Activated naive CD8-positive, alpha-beta T cell treated with anti-CD3 and anti-CD28 coated beads, Interleukin-2, amount 50 U/mL, for 24 hours (primary cell): ENCODE measurements at places on chromosomes 16 and 17.

- H3K4me1 ChIP-seq, result no peaks in the 10 kb centered on the region
- DNase-seq, result no peak
- H3K36me3 ChIP-seq, result no peaks in the 10 kb centered on the region
- no peak overlapping the region for H3K4me3 ChIP-seq
- H3K27me3 ChIP-seq, result peaks cover 4% of the 10 kb centered on the region
- H3K27ac ChIP-seq, result no peak overlapping the region
Observed at GRCh38 chr17:81418710-81419318, 23.6 kb downstream of the BAHCC1 start.

DNA sequence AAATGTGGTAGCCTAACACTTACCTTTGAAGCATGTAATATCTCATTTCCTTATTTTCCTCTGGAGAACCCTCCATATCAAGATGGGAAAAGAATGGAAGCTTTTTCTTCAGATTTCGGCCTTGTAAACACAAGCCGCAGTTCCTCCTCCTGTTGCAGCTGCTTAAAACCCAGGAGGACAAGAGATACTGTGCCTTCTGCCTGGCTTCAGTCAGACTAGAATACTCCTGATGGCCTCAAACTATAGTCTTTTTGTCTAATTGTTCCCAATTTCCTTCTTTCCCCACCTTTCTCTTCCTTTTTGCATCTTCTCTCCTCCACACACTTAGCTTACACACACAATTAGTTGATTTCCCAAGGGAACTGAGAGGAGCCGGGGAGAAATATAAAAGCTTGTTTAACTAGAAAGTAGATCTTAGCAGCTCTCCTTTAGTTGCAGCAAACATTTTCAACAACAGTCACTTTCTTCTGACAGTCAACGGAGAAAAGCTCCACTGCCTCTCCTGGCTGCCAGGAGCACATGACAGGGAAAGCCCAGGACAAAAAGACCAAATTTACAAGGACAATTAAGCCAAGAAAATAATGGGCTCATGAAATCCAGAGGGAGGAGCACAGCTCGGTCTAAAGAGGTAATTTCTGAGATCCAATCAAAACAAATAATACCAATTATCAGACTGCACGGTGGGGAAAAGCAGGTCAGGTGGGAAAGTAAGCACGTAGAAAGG is 76.4 kb upstream of the C17orf78 start:
- no peak for DNase-seq
- no peak overlapping the region for H3K4me3 ChIP-seq
- H3K4me1 ChIP-seq, result peaks cover 3% of the 10 kb centered on the region
- H3K27me3 ChIP-seq, result no peaks in the 10 kb centered on the region

- DNase-seq, result peak; percentile 30
- H3K27me3 ChIP-seq, result no peaks in the 10 kb centered on the region
- peak overlapping the region; percentile 92 for H3K4me3 ChIP-seq
- H3K27ac ChIP-seq, result peak overlapping the region; percentile 97
Observed at GRCh38 chr16:3444032-3444388, 530 bp downstream of the NAA60 start.

GRCh38 chr16:87203060-87203656 is 114.0 kb downstream of the C16orf95 start:
- DNase-seq, result peak; percentile 70
- H3K4me3 ChIP-seq, result no peak overlapping the region
- H3K4me1 ChIP-seq, result no peaks in the 10 kb centered on the region
- H3K27me3 ChIP-seq, result peaks cover 19% of the 10 kb centered on the region

DNA sequence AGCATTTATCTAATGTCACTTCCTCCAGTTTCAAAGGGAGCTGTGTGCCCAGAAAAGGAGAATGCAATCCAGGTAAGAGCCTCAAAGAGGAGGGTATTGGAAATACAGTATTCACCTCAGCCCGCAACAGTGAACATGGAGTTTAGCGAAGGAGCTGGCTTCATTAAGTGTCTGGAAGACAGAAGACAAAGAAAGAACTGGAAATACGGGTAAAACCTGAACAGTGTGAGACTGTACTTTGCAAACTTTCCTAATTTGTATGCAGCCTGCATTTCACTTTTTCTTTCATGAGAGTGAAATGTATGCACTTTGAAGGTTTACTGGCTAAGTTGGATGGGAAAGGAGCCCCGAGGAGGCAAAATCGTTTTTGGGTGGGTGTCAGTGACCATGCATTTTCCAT is 478.4 kb downstream of the HS3ST3B1 start:
- no peak for DNase-seq
- H3K4me3 ChIP-seq, result no peak overlapping the region
- no peaks in the 10 kb centered on the region for H3K4me1 ChIP-seq

GRCh38 chr16:22005746-22006145 is 2.2 kb upstream of the MOSMO start:
- no peak overlapping the region for H3K27ac ChIP-seq
- H3K27me3 ChIP-seq, result no peaks in the 10 kb centered on the region
- no peak for DNase-seq
- peaks cover 33% of the 10 kb centered on the region for H3K4me1 ChIP-seq

DNA sequence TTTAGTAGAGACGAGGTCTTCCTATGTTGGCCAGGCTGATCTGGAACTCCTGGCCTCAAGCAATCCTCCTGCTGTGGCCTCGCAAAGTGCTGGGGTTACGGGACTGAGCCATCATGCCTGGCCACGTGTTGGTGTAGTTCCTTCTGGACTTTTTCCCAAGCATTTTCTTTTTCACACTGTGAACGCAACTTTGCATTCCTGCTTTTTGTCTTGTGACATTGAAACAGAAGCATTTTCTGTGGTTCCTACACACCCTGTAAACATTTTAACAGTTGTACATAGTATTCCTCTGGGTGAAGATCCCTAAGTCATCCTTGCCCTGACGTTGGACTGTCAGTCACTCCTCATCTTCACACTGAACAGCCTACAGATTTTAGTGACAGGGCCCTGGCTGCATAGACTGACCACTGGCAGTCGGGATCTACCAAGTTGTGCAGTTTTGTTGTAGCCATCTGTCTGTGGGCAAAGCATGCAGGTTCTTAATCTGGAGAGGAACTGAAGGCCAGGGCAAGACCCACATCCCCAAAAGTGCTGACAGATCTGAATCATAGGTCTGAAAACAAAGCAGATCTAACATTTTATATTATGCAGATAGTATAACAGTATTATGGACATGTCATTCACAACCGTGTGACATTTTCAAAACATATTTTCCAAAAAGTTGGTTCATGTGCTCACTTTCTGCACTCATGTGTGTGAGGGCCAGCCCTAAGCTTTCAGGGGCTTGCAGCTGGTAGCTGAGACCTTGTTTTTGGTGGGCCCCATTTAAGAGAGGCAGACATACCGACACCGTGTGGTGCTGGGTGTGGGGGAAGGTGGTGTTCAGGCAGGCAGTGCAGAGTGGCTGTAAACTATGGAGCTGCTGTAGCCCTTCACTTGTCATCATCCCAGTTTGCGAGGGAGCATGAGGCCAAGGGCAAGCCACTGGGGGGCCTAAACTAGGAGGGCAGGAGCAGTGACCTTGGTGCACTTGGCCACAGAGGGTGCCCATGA is 59.9 kb downstream of the EPN2 start:
- DNase-seq, result no peak
- H3K27me3 ChIP-seq, result peaks cover 5% of the 10 kb centered on the region
- no peaks in the 10 kb centered on the region for H3K4me1 ChIP-seq
- no peak overlapping the region for H3K4me3 ChIP-seq
- no peaks in the 10 kb centered on the region for H3K36me3 ChIP-seq

DNA sequence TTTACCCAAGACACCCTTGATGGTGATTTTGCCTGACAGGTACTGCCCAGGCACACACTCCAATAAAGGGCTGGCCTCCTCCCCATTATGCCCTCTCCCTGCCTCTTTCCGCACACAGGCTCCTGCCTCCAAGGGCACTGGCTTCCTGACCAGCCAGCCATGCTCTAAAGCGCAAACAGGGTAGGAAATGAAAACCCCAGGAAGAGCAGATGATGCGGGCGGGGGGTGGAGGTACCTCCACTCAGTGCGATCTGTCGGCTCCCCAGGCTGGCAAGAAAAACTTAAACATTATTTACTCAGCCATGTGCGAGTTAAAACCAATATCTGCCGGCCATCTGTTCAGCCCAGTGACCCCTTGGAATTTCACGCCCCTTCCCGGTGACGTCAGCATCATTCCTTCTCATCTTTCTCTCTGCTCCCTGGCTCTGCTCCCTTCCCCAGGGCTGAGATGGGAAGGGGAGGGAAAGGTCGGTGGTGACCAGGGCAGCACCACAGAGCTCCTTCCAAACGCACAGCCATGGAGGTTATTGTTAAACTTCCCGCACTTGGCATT is 262.5 kb downstream of the CBLN1 start:
- no peaks in the 10 kb centered on the region for H3K27me3 ChIP-seq
- DNase-seq, result no peak
- H3K4me1 ChIP-seq, result no peaks in the 10 kb centered on the region
- H3K4me3 ChIP-seq, result no peak overlapping the region
- no peak overlapping the region for H3K27ac ChIP-seq

GRCh38 chr17:59439262-59439661 is 107.8 kb downstream of the YPEL2 start:
- H3K36me3 ChIP-seq, result no peaks in the 10 kb centered on the region
- H3K4me3 ChIP-seq, result peak overlapping the region; percentile 8
- no peaks in the 10 kb centered on the region for H3K27me3 ChIP-seq
- no peak for DNase-seq
- peak overlapping the region; percentile 4 for H3K27ac ChIP-seq
- H3K4me1 ChIP-seq, result peaks cover 67% of the 10 kb centered on the region

- no peak overlapping the region for H3K4me3 ChIP-seq
- no peak overlapping the region for H3K27ac ChIP-seq
- H3K36me3 ChIP-seq, result no peaks in the 10 kb centered on the region
- DNase-seq, result no peak
- peaks cover 5% of the 10 kb centered on the region for H3K4me1 ChIP-seq
- peaks cover 72% of the 10 kb centered on the region for H3K27me3 ChIP-seq
Observed at GRCh38 chr17:81404558-81405165, 9.4 kb downstream of the BAHCC1 start.

DNA sequence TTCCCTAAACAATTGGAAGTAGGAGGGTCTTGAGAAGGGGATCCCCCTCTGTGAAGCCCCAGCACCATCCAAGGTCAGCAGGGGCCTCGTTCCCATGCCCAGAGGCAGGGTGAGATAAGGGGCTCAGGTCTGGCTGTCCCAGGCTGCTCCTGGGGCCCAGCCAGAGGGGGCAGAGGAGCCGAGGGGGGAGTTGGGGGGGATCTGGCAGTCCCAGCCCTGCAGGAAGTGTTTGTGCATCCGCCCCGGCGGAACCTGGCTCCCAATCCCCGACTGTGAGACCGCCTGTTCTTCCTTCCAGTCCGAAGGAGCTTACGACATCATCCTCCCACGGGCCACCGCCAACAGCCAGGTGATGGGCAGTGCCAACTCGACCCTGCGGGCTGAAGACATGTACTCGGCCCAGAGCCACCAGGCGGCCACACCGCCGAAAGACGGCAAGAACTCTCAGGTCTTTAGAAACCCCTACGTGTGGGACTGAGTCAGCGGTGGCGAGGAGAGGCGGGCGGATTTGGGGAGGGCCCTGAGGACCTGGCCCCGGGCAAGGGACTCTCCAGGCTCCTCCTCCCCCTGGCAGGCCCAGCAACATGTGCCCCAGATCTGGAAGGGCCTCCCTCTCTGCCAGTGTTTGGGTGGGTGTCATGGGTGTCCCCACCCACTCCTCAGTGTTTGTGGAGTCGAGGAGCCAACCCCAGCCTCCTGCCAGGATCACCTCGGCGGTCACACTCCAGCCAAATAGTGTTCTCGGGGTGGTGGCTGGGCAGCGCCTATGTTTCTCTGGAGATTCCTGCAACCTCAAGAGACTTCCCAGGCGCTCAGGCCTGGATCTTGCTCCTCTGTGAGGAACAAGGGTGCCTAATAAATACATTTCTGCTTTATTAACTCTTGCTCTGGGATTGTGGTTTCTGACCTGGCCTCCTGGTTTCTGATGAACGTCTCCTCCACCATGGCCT is 14.9 kb downstream of the GPRC5C start:
- H3K36me3 ChIP-seq, result no peaks in the 10 kb centered on the region
- H3K27ac ChIP-seq, result peak overlapping the region; percentile 46
- peaks cover 16% of the 10 kb centered on the region for H3K4me1 ChIP-seq
- H3K27me3 ChIP-seq, result peaks cover 2% of the 10 kb centered on the region
- H3K4me3 ChIP-seq, result peak overlapping the region; percentile 38
- peak; percentile 56 for DNase-seq

DNA sequence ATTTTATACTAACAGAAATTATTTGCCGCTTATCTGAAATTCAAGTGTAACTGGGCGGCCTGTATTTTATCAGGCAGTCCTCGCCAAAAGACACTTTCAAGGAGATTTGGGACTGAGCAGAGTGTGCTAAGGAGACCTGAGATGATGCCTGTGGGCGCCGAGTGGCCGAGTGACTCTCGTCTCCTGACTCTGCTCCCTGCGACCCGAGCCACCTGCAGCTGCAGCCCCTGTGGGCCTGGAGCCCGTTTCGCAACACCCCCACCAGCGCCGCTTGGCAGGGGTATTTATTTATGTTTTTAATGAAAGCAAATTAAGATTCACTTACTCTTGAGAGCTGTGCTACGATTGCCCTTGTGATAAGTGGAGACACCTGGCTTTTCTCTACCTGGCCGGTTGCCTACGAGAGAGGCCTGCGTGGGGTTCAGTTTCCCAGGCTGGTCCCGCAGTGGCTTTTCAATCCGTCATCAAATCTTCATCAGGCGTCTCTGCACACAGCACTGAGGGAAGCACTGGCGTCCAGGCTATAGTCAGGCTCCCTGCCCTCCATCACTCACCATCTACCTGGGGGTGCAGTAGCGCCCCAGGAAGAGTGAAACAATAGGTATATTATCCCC is 124.0 kb downstream of the SEC14L1 start:
- no peak overlapping the region for H3K4me3 ChIP-seq
- H3K4me1 ChIP-seq, result no peaks in the 10 kb centered on the region
- no peaks in the 10 kb centered on the region for H3K27me3 ChIP-seq
- no peak for DNase-seq
- H3K27ac ChIP-seq, result no peak overlapping the region

GRCh38 chr17:40319651-40320540 is 10.9 kb downstream of the RARA start:
- H3K27ac ChIP-seq, result peak overlapping the region; percentile 100
- peak; percentile 74 for DNase-seq
- peaks cover 84% of the 10 kb centered on the region for H3K4me1 ChIP-seq

GRCh38 chr16:84279881-84280280 is 14.8 kb upstream of the WFDC1 start:
- no peak for DNase-seq
- no peak overlapping the region for H3K4me3 ChIP-seq
- peaks cover 9% of the 10 kb centered on the region for H3K27me3 ChIP-seq
- H3K27ac ChIP-seq, result no peak overlapping the region

GRCh38 chr17:40038882-40039513 is 15.2 kb downstream of the MED24 start:
- H3K36me3 ChIP-seq, result peaks cover 7% of the 10 kb centered on the region
- no peak overlapping the region for H3K27ac ChIP-seq
- H3K4me3 ChIP-seq, result no peak overlapping the region
- no peaks in the 10 kb centered on the region for H3K27me3 ChIP-seq
- no peak for DNase-seq
- no peaks in the 10 kb centered on the region for H3K4me1 ChIP-seq

- DNase-seq, result no peak
- no peaks in the 10 kb centered on the region for H3K36me3 ChIP-seq
- H3K27ac ChIP-seq, result peak overlapping the region; percentile 26
- no peaks in the 10 kb centered on the region for H3K27me3 ChIP-seq
- H3K4me1 ChIP-seq, result peaks cover 24% of the 10 kb centered on the region
Observed at GRCh38 chr16:81495321-81496234, 51.0 kb downstream of the CMIP start.
